Kidney (tissue), 22 donors: ENCODE measurements at places on chromosomes 3 and 15. TPM values are rescaled to one million over a fixed set of nuclear protein-coding genes. Genes with fewer than 3 reads are reported as not detected.

MED12L gene
- polyA plus RNA-seq = 0.13 TPM

THRB gene
- polyA plus RNA-seq = 4.5 TPM

GRCh38 chr15:49279521-49280456 is 109.7 kb downstream of the GALK2 start:
- DNase-seq = no peak

- DNase-seq = peak; percentile 85
Observed at GRCh38 chr3:50525987-50526386, 22.6 kb upstream of the CACNA2D2 start.

- no peak for DNase-seq
Observed at GRCh38 chr3:19488939-19489338, 340.6 kb downstream of the KCNH8 start.

- DNase-seq = no peak
Observed at GRCh38 chr15:100740138-100740537, 137.7 kb downstream of the ASB7 start.

DNA sequence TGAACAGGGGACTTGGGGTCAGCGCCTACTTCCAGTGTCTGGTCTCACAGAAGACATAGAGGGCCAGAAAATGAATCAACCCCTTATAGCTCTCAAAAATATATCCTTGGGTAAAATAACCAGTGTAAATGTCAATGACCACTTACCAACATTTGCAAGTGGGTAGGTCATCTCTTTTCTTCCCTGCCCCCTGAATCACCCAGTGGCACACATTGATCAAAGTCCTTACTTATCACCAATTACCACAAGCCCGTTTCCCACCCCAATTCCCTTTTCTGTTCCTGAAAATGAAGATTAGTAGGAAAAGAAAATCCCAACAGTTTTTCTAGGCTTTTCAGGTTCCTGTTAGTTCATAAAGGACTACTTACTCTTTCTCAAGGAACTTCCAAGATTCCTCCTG is 70.5 kb upstream of the HEG1 start:
- DNase-seq = no peak
